ENCODE measurements at places on chromosomes 11 and 22. TPM values are rescaled to one million over a fixed set of nuclear protein-coding genes. Genes with fewer than 3 reads are reported as not detected.

C11orf65 gene
- polyA plus RNA-seq: 2.2 TPM

DNA sequence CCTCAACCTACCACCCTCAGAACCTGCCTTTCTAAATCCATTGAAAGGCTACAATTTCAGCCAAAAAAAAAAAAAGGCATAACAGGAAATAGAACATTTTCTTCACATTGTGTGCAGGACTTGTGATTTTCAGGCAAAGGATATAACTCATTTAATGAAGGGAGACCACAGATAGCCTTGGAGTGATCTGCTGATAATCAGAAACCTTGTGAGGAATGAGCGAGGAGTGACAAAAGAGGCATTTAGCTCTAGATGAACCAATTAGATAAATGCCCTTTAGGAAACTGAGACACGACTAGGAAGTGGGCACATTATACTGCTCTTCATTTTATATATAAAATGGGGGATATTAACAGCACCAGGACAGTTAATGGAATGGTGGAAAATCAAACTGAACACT is 216.5 kb upstream of the GRIA4 start:
- no peak for DNase-seq

PATE4 gene
- 0.31 TPM for polyA plus RNA-seq

DNA sequence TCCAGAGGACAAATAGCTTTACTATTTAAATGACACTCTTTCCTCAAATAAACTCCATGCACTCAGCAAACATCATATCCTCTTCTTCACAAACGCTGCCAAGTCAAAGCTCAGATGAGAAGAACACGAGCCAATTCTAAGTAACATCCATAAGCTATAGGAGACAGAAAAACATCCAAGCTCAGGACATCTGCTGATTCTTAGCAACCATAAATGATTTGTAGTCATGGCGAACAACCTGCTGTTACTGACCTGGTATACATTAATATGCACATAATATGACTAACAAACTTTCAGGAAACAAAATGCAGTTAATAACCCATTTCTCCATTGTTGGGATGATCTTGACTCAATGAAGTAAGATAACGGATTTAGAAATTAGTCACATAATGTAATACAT is 6.7 kb downstream of the GALNT18 start:
- no peak for DNase-seq
